ENCODE measurements at places on chromosomes 5 and 9.

DNA sequence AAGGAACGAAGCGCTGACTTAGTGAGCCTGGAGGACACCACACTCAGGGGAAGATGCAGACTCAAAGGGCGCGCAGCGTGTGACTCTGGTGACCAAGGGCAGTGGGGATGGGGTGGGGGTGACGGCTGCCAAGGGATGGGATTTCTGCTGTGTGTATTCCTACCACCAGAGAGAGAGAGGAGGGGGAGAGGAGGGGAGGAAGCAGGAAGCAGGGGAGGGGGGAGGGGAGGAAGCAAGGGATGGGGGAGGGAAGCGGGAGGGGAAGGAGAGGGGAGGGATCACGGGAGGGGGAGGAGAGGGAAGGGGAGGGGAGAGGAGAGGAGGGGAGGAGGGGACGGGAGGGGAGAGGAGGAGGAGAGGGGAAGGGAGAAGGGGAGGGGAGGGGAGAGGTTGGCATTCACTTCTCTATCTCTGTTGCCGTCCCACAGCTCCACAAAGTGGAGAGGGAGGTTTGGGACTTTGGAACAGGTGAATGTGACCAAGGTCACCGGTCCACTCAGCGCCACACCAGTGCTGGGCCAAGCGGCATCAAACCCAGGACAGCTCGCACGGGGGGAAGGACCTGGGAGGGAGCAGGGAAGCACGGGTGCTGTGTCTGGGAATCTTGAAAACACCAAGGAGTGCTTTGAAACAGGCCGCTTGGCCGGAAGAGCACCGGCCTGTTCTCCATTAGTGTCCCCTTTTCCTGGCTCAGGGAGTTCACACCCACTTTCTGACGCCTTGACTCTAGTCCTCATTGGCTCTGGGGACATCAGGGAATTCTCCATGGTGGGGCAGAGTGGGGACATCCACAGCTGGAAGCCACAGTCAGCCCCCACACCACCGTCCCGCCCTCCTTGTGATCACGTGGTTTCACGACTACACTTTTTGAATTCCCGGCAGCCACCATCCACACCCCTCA lies 77.4 kb downstream of the VAV2 start:
- DNase-seq = no peak

DNA sequence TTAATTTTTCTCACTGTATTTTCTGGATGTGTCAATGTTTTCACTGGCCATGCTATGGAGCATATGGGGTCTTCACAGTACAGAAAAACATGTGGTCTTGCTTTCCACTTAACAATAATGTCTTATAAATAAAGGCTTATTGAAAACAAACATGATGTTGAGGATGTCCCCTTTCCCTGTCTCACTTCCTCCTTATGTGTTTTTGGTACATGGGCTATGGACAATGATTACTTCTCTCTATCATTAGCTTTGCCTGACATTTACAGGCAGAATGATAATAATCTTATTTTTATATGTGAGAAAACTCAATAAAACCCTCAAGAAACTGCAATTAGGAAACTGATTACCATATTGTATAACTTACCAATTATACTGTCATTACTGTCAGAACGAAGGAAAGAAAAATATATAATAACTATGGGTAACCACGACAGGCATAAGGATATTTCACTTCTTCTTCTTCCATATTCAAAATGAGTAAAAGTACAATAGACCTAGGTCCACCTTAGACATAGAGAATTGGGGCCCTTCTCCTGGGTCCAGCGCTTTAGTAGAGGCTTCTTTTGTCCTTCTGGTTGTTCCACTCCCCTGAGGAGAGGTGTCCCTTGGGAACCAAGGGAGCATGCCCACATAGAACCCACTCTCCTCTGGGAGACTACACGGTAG lies 375.0 kb downstream of the MAN2A1 start:
- DNase-seq = no peak

DNA sequence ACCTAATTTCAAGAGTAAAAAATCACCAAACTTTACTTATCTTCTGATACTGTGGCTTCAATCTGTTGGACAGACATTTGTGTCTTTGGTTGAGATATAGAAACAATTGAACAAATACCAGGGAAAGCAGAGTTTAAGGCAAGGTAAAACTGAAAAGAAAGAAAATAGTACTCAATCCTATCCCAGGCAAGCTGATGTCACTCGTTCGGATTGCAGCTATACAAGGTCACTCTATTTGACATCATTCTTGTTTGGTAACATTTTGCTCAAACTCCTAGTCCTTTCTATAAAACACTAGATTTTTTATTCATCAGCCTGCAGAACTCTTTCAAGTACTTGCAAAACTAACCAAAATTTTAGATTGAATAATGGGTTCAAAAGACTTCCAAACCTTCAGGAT lies 91.9 kb upstream of the ANKRD55 start:
- DNase-seq = no peak

DNA sequence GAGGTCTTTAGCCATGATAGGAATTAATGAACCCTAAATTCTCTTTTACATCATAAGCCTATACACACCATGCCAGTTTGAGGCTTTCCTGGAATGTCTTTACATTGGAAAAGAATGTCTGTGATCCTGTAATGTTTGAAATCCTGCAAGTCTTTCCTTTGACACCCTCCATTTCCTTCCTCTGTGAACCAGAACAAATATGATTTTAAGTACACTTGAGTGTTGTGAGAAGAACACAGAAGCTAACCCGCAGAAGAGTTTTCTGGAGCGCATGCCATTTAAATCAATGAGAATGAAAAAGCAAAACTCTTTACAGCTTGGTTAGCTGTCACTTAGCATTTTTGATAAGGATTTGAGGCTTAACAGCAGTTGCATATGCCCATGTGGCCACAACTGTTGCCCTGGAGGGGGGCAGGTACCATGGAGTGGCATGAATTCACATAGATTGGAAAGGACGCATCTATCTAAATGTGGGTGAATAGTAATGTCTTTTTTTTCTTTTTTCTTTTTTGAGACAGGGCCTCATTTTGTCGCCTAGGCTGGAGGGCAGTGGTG lies 372.6 kb downstream of the KDM4C start:
- DNase-seq = no peak

DNA sequence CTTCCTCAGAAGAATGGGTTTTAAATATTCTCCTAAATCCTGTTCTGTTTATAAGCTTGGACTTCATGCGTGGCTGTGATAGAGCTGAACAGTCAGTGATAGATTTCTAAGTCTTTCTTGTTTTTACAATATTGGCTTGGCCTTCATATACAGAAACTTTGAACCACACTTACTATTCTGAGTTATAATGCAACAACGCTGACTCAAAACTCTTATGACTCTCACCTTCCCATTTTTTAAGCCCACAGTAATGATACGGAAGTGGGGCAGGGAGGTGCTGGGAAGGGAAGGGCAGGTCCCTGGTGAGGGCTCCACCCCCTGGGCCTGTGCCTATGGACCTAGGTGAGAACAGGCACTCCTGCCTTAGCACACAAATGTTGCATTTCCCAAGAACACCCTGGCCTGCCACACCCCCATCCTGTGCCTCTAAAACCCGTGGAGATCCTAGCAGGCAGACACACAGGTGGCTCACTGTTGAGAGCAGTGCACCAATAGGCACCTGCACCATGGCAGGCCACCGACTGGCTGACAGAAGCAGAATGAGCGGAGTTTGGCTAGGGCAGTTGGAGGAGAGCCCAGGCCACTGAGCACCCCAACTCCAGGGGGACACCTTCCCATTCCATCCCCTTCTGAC lies 376.7 kb downstream of the GABRG2 start:
- no peak for DNase-seq

GRCh38 chr5:173707392-173707791 lies 90.9 kb upstream of the BOD1 start:
- peak; percentile 64 for DNase-seq

- DNase-seq = no peak
These were observed 41.9 kb downstream of the SYK start for GRCh38 chr9:90843525-90843924.

GRCh38 chr9:69081261-69081660 lies 45.7 kb downstream of the FXN start:
- DNase-seq = no peak

DNA sequence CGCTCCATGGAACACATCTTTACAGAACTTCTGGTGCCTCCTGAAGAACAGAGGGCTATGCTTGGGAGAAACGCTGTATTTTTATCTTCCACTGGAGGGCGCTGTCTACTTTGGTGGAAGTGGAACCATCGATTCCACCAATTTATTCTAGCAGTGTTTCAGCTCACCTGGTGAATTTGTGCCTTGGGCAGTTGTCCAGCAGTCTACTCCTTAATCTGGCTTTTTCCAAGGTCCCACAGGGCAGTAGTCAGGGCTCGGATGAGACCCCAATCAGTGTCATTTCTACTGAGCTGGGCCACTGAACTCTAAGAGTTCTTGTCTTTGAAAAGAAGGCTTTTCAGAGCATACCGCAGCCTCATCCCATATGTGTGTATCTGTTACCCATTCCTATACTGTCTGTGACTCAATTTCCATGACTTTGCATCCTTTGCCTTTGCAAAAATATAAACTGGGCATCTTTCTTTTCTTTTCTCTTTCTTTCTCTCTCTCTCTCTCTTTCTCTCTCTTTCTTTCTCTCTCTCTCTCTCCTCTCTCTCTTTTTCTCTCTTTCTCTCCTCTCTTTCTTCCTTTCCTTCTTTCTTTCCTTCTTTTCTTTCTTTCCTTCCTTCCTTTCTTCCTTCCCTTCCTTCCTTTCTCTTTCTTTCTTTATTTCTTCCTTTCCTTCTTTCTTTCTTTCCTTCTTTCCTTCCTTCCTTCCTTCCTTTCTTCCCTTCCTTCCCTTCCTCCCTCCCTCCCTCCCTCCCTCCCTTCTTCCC lies 138.4 kb upstream of the ZNF618 start:
- DNase-seq = peak; percentile 57

DNA sequence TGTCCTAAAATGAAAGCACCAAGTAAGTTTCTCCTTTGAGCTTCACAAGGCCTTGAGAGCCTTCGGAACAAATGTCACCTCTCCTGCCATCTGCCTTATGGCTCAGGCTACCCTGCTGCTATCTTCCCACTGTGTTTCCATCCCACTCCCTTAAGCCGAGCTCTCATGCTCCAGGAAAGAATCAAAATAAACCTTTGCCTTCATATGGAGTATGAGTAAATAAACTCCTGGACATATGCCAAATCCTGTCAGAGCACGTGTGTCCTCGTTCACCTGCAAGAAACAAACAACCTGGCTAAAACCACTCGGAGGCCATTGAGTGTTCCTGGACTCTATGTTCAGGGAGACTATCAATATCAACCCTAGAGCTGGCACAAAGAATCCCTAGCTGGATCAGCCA lies 122.3 kb upstream of the CCDC112 start:
- no peak for DNase-seq

DNA sequence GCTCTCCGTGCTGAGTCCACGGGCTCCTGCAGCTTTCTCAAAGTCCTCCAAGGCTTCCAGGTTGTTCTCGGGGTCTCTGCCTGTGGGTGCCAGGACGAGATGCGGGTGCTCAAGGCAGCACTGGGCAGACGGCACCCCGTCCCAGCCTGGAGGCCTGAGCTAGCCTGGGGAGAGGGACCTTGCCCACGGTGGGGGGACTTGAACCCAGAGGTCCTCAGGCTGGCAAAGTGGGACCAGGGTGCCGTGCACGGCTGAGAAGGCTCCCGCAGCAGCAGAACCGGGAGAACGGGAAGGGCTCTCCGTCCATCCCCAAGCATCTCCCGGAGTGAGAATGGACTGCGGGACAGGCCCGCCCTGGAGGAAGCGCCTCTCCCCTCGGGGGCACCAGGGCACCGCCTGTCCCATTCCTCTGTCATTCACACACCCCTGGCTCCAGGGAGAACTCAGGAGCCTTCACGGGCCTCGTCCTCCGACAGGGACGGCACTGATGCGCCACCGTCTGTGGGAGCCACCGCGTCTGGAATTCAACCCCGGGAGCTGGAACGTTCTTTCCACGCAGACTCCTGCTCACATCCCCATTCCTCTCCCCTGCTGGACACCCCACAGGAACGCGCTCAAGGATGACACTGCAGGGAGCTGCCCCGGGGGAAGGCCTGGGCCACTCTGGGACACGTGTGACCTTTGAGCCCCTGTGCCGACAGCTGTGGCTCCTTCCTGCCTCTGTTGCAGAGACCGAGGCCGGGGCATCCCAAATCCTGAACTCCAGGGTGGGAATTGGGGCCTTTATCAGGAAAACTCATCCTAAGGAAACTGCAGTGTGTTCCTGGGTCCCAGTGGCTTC lies 16.3 kb upstream of the OBP2B start:
- no peak for DNase-seq

DNA sequence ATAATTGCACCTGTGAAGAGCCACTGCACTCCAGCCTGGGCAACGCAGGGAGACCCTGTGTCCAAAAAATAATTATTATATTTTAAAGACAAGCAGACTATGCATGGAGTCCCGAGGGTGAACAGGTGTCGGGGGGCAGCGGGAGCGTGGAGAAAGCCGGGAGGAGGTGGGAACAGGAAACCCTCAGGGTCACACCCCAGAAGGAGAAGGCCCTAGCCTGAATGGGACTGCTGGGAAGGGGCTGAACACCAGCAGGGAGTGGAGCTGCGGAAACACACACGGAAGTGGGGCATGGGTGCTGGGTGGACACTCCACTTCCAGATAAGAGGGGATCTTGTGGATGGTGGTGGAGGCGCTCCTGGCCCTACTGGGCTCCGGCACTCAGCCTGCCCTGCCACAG lies 12.8 kb downstream of the SURF6 start:
- DNase-seq = no peak

DNA sequence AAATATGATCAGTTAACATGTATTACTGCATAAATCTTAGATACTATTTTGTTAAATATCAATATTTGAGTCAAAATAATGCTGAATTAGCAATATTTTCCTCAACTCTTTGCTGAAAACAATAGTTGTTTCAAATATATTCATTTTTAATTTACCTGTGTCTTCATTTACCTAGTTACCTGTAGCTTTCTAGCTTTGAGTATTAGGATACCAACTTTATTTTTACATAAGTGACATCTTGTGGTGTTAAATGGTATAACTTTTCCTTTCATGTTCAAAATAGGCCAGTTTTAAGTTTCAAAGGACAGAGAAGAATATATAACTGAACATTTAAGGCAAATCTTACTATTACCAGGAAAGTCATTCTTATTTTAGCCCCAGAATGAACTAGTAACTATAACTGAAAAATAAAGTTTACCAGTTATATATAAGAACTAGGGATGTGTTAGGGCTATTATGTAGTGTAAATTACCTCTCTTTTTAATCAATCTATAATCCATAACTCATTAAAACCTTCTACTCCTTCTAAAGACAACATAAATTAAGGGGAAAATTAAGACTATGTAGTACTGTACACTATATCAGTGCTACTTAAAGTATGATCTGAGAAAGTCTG lies 25.3 kb downstream of the AP3B1 start:
- DNase-seq = no peak

DNA sequence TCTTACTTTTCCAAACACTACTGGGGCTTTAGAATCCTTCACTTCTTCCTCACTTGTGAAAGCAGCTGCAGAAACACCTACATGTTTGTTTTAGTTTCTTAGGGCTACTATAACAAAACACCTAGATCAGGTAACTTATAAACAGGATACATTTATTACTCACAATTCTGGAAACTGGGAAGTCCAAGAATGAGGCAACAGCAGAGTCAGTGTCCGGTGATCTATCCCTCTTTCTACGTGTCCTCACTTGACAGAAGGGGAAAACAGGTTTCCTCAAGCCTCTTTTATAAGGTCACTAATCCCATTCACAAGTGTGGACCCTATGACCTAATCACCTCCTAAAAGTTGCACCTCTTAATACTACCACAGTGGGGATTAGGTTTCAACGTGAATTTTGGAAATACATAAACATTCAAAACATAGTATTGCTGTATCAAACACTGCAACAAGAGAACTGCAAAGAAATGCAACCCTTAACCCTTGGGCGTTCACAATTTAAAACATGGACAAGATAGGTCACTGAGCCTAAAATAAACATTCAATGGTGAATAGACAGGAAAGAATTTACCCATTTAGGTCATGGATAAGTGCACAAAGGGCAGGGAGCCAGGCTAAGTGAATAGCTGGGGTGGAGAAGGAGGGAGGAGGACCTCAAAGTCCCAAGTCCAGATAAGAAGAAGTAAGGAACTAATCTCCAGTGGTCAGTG lies 104.3 kb downstream of the PIK3R1 start:
- peak; percentile 42 for DNase-seq
